ENCODE measurements at places on chromosomes 1 and 21.

DNA sequence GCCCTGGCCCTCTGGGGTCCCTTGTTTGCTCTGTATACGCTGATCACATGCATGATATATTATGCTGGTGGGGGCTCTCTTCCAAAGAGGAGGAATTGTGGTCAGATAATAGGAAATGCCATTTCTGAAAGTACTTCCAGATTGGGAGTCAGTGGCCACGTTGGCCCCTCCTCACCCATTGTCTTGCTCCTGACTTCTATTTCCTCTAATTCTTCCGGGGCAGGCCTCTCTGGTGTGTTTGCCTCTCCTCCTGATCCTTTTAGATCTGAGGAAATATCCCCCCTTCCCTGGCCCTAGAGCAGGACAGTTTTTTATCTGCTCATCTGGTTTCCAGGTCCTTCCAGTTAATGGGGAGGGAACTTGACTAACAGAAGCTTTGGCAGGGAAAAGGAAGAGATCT, 2.9 kb downstream of the VANGL2 start:
- DNase-seq: no peak

GRCh38 chr21:40765811-40766210, 81.1 kb downstream of the DSCAM start:
- DNase-seq: no peak

GRCh38 chr21:26227130-26227529, 56.6 kb upstream of the APP start:
- no peak for DNase-seq

DNA sequence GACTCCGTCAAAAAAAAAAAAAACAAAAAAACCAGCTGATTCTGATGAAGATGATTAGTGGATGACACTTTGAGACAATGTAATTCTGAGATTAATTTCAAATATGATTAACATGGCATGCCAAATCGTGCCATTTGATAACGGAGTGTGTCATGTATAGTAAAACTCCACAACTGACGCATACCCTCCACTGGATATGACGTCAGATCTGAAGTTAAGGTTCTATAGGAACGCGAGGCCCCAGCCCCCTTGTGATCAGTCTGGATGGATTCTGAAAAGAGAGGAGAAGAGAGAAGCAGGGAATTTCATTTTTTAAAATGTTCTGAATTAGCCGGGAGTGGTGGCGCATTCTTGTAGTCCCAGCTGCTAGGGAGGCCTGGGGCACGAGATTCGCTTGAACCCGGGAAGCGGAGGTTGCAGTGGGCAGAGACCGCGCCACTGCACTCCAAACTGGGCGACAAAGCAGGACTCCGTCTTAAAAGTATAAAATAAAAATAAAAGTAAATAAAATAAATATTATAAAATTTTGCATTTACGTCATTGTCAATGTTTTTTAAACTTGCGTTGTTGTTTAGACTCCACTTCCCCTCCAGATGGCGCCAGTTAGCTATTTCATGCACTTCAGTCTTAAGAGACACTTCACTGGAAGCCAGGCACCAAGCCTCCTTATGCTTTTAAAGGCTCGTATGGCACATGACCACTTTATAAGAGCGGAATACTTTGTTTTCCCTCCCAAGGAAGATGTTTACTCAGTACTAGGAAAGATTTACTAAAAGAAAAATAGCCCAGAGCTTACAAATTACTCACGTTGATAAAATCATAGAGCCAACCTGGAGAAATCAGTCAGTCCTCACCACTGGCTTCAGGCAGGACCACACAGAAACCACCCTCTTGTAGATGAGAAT, 65.5 kb downstream of the UBE2U start:
- DNase-seq: peak; percentile 80

- no peak for DNase-seq
These were observed 43.6 kb downstream of the C21orf91 start for GRCh38 chr21:17775431-17776126.

Data from EL (cell line).